ENCODE measurements at places on chromosomes 3 and 15. TPM values are rescaled to one million over a fixed set of nuclear protein-coding genes. Genes with fewer than 3 reads are reported as not detected.

DNA sequence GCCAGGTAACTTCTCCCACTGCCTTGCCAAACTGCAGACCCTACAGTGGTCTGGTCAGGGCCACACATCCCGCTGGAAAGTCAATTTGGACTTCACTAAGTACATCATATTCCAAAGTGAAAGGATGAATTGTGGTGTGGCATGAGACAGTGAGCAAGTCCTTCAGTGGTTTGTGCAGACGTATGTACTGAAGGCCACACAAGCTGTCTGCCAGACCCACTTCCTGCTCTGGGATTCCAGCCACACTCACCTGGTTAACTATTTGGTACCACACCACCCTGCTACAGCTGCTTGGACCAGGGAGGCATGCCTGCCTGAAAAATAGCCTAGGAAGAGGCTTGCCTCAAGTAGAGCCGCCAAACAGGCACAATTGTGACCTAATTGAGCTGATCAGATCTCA lies 94.1 kb upstream of the STRIT1 start:
- no peak for DNase-seq

- no peak for DNase-seq
These were observed 60.5 kb downstream of the HCN4 start for GRCh38 chr15:73308305-73308704.

- DNase-seq: peak; percentile 30
These were observed 49.4 kb downstream of the RBMS3 start for GRCh38 chr3:29329986-29330890.

DNA sequence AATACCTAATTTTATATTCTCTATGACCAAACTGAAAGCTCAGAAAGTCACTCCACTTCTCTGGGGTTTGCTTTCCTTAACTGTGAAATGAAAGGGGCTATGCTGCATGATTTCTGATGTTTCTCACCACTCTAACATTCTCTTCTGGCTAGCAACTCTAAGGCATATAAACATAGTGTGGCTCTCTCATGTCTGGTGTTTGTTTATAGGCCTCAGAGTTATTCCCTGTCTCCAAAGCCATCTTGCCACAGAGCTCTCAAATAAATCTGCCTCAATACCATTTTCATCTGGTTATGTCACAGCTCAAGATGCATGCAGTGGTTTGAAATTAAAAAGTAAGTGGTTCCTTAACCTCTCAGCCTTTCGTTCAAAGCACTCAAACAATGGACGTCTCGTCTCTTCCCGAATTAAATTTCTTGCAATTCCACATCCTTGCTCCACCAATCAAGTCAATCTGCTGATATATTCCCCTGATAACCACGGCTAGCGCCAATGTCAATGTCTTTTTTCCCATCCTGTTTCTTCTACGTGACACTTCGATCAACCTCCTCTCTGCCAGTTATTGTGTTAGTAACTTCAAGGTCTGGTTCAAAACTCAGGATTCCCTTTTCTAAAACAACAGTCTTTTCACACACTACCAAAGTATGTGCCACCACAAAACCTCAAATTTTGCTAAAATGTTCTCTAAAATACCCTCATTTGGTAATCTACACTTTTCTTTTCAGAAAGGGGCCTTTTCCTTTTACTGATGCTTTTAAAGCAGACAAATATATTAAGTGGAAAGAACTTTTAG lies 16.0 kb downstream of the TOMM70 start:
- no peak for DNase-seq

- no peak for DNase-seq
These were observed 239.0 kb upstream of the NAALADL2 start for GRCh38 chr3:174620138-174620537.

- no peak for DNase-seq
These were observed 602 bp upstream of the SLTM start for GRCh38 chr15:58934114-58934447.

- DNase-seq: no peak
These were observed 39.0 kb upstream of the MBNL1 start for GRCh38 chr3:152229692-152230091.

- no peak for DNase-seq
These were observed 87.6 kb downstream of the SUCNR1 start for GRCh38 chr3:151960961-151961580.

DNA sequence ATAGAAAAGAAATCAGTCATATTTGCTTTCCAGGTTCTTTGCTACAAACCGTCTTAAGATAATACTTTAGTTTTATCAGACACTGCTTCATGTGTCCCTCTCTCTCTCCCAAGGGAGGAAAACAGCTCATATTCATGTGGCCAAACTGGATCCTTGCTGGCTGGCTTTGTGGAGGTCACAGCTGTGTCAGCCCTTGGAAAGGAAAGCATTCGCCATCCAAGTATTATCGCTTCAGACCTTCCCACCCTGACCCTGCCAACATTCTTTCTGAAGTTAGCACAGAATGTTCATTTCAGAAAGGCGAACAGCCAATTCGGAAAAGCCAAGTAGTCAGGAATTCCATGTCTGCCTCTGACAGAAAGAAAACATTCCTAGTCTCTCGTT lies 213.6 kb downstream of the FEZF2 start:
- DNase-seq: peak; percentile 86

DNA sequence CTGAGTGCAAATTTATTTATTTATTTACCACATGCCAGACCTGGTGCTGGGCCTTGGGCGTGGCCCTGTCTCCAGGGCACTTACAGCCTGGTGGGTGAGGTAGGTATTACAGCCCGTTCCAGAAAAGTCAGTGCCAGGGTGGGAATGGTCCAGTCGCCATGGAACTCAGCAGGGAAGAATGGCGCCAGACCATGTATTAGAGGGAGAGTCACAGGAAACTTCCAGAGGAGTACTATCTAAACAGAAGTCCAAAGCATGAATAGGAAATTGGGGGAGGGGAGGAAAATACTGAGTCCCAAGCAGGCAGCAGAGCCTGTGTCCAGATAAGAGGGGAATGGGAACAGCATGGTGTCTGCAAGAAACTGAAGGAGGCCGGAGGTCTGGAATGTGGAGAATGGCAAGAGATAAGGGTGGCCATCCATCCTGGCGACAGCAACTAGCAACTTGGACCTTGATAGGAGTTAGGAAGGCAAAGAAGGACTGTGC lies 27.0 kb downstream of the SH3BP5 start:
- no peak for DNase-seq

- no peak for DNase-seq
These were observed 32.6 kb downstream of the LINS1 start for GRCh38 chr15:100569391-100569790.

FBXO40 gene
- 146 TPM for total RNA-seq

CCDC80 gene
- total RNA-seq: 278 TPM

POLQ gene
- 0.79 TPM for total RNA-seq

ISLR2 gene
- total RNA-seq: 1.9 TPM

C2CD4A gene
- not detected for total RNA-seq

TRANK1 gene
- 7.6 TPM for total RNA-seq

SERPINI2 gene
- total RNA-seq: 0.71 TPM

PLA2G4B gene
- 7.2 TPM for total RNA-seq
